Lower lobe of right lung (tissue), 2 donors: ENCODE measurements at places on chromosomes 11 and 22. TPM values are rescaled to one million over a fixed set of nuclear protein-coding genes. Genes with fewer than 3 reads are reported as not detected.

MEI1 gene
- total RNA-seq = 4.3 TPM

ROBO3 gene
- total RNA-seq = 11.3 TPM

EWSR1 gene
- 159 TPM for total RNA-seq

NAALAD2 gene
- 1.6 TPM for total RNA-seq

DNAL4 gene
- 21.3 TPM for total RNA-seq

OR52H1 gene
- total RNA-seq = 0.35 TPM

ANO1 gene
- total RNA-seq = 9.0 TPM

IGF2 gene
- total RNA-seq = 33.9 TPM

C11orf65 gene
- 1.3 TPM for total RNA-seq

TP53I11 gene
- 103 TPM for total RNA-seq

SBF1 gene
- 59.0 TPM for total RNA-seq

SLC25A1 gene
- total RNA-seq = 50.3 TPM

DNAJB7 gene
- total RNA-seq = not detected

NXPE2 gene
- 0.38 TPM for total RNA-seq

MYRF gene
- total RNA-seq = 37.9 TPM

GNAZ gene
- total RNA-seq = 2.4 TPM

CHID1 gene
- 65.0 TPM for total RNA-seq

KRTAP5-1 gene
- total RNA-seq = not detected
